Activated gamma-delta T cell treated with anti-CD3 and anti-CD28 coated beads, Interleukin-2, amount 50 U/mL, for 16 hours (primary cell): ENCODE measurements at places on chromosomes 6 and 20.

GRCh38 chr6:33566182-33567084, 13.6 kb downstream of the BAK1 start:
- no peak for DNase-seq

- DNase-seq = no peak
These were observed 43.5 kb downstream of the PANK2 start for GRCh38 chr20:3932681-3933080.

- DNase-seq = peak; percentile 42
These were observed 13.4 kb downstream of the FAM110A start for GRCh38 chr20:846894-847278.

DNA sequence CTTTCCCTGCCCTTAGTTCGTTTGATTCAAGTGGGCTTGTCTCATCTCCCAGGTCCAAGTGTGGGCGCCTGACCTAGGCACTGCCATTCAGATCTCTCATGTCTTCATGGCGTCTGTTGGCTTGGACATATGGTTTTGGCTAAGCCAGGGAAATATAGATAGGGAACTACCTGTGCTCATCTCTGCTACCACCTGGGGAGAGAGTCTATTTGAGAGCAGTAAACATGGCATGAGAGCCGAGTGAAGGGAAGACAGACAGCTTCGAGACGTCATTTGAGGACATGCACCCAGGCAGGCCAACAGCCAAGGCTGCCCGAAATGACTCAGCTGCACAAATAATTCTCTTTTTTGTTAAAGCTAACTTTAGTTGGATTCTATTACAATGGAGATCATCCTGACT, 370.7 kb upstream of the AGPAT4 start:
- DNase-seq = no peak

DNA sequence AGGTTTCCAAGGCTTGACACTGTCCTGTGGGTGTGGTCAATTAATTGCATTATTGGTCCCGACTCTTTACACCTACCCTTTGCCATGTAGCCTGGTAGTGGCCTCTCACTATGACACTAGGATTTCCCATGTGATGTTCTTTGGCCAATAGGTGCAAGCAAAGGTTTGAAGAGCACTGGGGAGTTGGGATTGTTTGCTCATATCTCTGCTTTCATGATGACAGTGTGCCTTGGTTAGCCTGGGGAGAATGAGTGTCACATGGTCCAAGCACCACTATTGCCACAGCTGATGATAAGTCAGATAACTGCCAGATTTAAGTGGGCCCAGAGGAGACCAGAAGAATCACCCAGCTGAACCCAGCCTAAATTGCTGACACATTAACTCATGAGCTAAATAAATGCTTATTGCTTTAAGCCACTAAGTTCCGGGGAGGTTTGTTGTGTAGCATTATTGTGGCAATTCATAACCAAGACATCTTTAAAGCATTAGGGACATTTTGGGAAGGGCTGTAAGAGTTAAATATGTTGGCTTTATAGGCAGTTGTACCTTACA, 17.2 kb upstream of the SCP2D1 start:
- no peak for DNase-seq
